ENCODE measurements at places on chromosomes 11 and 22. TPM values are rescaled to one million over a fixed set of nuclear protein-coding genes. Genes with fewer than 3 reads are reported as not detected.

GRK3 gene
- total RNA-seq, result 26.0 TPM

SGSM1 gene
- total RNA-seq, result 3.6 TPM

GAL3ST1 gene
- total RNA-seq, result 21.6 TPM

FOLR1 gene
- total RNA-seq, result 6.4 TPM

OR2AT4 gene
- total RNA-seq, result not detected

SMC1B gene
- not detected for total RNA-seq

PTPRCAP gene
- 0.73 TPM for total RNA-seq

SLC17A6 gene
- total RNA-seq, result not detected

GRCh38 chr11:73194034-73194507 lies 24.0 kb upstream of the P2RY2 start:
- no peak for DNase-seq

DNA sequence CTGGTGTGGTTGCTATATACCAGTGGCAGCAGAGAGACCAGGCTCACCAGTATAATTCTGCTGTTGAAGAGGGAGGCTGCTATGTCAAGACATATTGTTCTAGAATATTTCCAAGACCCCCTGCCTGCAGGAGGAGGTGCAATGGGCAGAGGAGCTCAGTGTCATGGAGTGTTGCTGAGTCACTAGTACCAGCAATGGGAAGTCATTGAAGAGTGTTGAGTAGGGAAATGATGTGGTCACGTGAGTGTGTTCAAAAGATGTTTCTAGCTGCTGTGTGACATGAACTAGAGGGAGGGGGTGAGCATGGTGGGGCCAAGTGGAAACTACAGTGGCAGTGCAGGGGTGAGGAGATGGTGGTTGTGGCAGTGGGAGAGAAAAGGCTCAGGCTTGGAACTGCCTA lies 76.3 kb upstream of the BIRC3 start:
- no peak for DNase-seq

GRCh38 chr11:78190871-78191538 lies 2.3 kb downstream of the USP35 start:
- no peak for DNase-seq

- no peak for DNase-seq
These were observed 1.8 kb upstream of the CARS1 start for GRCh38 chr11:3058753-3059664.

GRCh38 chr22:21766691-21767462 lies 31.3 kb upstream of the YPEL1 start:
- DNase-seq, result no peak

- DNase-seq, result no peak
These were observed 2.4 kb downstream of the TRMT112 start for GRCh38 chr11:64314805-64315561.

DNA sequence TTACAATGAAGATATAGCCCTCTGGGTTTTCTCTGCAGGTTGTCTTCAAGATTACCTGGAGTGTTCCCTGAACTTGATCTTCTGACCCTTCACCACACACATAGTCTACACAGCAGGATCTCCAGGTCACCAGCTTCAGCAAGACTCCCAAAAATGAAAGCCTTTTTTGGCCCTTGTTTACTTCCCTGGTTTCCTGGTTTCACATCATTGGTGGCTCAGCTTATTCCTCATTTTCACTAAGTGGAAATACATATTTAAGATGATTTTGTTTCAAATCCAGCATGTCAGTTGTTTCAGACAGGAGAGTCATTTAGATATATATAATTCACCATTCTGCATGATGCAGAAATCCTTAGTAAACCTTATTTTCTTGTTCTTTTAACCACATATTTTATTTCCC lies 41.6 kb upstream of the MPEG1 start:
- no peak for DNase-seq

DNA sequence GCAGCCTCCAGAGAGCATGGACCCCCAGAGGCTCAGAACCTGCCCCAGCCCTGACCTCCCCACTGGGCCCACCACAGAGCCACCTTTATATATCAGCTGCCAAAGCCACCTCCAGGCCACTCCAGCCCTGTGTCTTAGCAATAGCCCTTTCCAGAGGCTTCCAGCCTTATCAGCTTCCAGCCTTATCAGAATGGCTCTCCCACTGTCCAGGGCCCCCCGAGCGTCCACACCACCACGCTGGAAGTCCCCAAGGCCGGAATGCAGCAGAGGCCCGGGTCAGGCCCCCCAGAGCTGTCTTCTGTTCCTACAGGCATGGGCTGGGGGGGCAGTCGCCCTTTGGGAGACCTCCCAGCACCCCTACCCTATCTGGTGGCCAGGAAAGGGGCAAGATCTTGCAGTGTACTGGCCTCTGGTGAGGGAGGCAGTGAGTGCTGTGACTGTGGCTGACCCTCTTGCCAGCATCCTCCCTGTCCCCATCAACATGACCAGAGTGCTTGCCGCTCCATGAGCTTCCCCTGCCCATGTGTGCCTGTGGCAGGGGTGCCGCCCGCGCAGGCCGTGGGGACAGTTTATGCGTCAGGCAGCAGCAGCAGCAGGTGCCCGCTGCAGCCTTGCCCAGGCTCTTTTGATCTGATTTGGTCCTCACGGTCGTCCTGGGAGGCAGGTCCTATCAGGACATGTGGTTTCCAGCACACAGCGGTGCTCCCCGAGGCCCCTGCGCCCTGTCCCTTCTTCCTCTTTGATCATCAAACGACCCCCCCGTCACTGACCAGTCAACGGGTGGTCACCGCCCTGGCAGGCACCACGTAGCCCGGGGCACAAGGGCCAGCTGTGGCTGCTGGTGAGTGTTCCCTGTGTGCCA lies 15.9 kb downstream of the OSBPL5 start:
- DNase-seq, result no peak

- DNase-seq, result no peak
These were observed 43.1 kb downstream of the LDLRAD3 start for GRCh38 chr11:35986947-35987346.

GRCh38 chr11:44488165-44488965 lies 77.1 kb upstream of the CD82 start:
- DNase-seq, result no peak

DNA sequence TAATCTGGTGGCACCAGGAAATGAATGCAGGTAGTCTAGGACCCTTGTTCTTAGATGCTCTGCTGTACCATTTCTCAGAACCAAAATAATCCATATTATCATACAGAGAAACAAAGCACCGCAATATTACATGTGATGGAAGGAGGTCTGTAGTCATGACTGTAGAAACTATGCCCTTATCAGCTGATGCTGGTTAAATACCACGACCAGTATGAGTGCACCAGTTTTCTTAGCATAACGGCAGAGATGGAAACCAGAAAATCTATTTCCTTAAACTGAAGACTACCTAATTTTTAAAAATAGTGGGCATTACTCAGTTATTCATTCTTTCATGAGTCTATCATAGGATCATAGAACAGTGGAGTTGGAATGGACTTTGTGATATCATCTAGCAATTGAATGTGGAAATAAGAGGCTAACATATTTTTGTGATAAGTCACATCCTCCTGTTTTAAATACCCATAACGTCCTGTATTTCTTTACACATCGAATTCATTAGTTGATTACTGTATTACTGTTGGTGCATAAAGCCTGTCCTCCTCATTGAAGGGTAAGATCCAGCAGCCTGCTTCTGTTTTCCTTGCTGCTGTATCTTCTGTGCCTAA lies 15.1 kb downstream of the JHY start:
- DNase-seq, result no peak

- no peak for DNase-seq
These were observed 31.4 kb downstream of the NUMA1 start for GRCh38 chr11:72048766-72049460.

GRCh38 chr22:44001521-44001920 lies 22.6 kb upstream of the PARVB start:
- DNase-seq, result no peak

- no peak for DNase-seq
These were observed 233.0 kb downstream of the FAM76B start for GRCh38 chr11:95556342-95557163.

GRCh38 chr11:30322191-30322590 lies 713 bp upstream of the ARL14EP start:
- no peak for DNase-seq

Data from progenitor cell of endocrine pancreas (in vitro differentiated cells).